ENCODE measurements at places on chromosomes 6 and 20. TPM values are rescaled to one million over a fixed set of nuclear protein-coding genes. Genes with fewer than 3 reads are reported as not detected.

EDEM2 gene
- total RNA-seq: 9.9 TPM

DNA sequence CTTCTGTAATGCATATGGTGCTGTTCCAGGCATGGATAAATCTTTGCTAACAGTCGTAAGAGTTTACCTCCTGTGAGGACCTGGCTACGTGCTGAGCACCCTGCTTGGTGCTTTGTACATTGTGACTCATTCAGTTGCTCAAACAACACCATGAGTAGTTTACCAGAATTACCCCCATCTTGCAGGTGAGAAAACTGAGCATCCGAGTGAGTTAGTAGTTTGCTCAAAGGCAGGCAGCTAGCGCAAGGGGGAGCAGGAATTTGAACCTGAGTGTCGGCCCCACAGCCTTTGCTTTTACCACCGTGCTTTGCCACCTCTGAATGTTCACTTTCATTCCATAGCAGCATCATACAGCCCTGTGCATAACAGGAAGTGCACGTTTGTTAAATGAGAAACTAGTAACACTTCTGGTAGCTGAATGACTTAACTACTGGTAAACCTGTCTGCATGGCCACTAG, 121.9 kb downstream of the MTHFD1L start:
- no peak for DNase-seq

DNA sequence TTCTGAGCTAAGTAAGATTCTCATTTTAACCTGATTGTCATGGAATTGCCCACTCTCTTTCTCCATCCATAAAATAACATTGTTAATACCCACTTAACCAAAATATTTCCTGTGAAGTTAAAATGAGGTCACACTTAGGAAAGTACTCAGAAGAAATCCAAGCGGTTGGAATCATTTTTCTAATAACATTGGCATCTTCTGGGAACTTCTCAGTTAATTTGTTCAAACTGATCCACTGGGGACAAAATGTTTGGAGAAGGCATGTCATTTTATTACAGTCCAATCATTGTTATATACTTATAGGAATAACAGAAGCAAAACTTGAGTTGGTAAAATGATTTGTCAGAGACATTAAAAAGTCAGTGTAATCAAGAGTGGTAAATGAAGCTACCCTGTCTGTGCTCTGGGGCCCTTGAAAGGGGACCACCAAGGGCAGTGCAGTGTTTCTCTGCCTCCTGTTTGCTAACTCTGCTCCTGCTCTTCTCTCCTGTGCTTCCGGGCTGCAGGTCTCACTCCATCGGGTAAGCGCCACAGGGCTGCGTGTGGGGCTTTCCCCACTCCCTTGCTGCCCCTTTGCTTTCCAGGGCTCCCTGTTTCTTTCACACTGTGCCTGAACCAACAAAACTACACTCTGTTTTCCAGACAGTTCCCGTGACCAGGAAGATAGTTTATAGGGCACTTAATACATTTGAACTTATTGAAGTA, 50.1 kb downstream of the HDDC2 start:
- no peak for DNase-seq

UNC93A gene
- total RNA-seq: not detected

GABRR1 gene
- total RNA-seq: 0.20 TPM

- DNase-seq: no peak
These were observed 74.3 kb downstream of the ADGRG6 start for GRCh38 chr6:142376115-142376514.

- DNase-seq: no peak
These were observed 2.9 kb downstream of the MAP7 start for GRCh38 chr6:136547336-136547735.

LY6G5C gene
- total RNA-seq: not detected

PRR18 gene
- not detected for total RNA-seq

- DNase-seq: no peak
These were observed 192.5 kb upstream of the RREB1 start for GRCh38 chr6:6915219-6915618.

GRCh38 chr6:4363656-4364055, 228.3 kb upstream of the ECI2 start:
- no peak for DNase-seq

DNA sequence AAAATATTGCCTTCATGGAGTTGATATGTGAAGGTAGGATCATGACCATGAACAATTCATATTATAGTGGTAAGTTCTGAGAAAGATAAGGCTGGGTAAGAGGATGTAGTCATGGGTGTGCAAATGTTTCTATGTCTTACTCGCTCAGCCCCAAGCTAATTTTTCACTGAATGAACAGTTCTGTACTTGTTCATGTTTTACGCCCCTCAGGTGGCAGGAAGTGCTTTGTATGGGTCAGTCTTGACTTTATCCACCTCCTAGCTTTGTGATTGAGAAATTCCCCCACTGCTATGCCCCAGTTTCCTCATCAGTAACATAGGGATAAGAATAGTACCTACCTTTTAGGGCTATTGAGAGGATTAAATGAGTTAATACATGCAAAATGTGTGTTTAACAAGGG, 148.2 kb upstream of the KCNG1 start:
- no peak for DNase-seq

GRCh38 chr6:54847799-54848597, 1.4 kb downstream of the FAM83B start:
- no peak for DNase-seq

GRCh38 chr6:50608421-50608820, 104.9 kb upstream of the TFAP2D start:
- DNase-seq: no peak

DNA sequence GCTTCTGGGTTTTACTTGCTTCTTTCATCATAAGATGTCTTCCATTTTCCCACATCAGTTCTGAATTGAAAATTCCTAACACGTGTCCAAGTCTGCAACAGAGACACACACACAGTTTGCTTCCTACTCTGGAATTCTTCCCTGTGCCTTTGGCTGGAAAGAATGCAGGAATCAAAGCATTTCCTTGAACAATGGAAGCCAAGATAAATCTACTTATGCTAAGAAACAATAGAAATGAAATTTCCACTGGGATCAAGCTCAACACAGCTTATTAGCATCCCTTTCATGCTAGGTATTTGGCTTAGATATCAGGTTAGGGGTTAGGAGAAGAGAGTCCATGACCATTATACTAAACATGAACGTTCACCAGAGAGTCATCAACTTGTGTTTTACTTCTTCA, 101.1 kb upstream of the SCAF8 start:
- DNase-seq: no peak

DNA sequence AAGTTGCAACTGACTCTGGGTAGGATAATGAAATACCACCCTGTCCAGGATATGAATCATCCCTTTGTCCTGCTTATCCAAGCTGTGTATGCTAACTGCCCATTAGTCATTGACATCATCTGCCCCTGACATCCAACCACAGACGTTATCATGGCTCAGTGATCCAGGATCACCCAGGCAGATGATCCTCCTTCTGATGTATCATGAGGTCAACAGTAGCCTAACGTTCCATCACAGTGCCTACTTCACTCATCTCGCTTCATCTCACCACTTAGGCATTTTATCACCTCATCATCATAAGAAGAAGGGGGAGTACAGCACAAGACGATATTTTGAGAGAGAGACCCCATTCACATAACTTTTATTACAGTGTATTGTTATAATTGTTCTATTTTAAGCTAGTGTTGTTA, 13.4 kb upstream of the BTN3A2 start:
- no peak for DNase-seq

DNA sequence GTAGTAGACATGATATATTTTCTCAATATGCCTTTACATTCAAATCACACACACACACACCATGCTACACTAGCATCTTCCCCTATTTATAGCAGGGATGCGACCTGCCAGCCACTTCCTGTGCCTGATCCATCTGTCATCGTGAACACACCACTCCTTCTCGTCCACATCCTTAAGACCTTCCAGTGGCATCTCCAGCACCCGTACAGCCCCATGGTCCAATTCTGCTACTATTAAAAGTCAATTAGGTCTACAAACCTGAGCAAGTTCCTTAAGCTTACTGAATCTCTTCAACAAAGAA, 54.5 kb downstream of the KIF16B start:
- no peak for DNase-seq

RIMS4 gene
- 0.13 TPM for total RNA-seq

GRCh38 chr6:168634541-168635328, 193.8 kb downstream of the SMOC2 start:
- no peak for DNase-seq

PARD6B gene
- total RNA-seq: 0.72 TPM

DNA sequence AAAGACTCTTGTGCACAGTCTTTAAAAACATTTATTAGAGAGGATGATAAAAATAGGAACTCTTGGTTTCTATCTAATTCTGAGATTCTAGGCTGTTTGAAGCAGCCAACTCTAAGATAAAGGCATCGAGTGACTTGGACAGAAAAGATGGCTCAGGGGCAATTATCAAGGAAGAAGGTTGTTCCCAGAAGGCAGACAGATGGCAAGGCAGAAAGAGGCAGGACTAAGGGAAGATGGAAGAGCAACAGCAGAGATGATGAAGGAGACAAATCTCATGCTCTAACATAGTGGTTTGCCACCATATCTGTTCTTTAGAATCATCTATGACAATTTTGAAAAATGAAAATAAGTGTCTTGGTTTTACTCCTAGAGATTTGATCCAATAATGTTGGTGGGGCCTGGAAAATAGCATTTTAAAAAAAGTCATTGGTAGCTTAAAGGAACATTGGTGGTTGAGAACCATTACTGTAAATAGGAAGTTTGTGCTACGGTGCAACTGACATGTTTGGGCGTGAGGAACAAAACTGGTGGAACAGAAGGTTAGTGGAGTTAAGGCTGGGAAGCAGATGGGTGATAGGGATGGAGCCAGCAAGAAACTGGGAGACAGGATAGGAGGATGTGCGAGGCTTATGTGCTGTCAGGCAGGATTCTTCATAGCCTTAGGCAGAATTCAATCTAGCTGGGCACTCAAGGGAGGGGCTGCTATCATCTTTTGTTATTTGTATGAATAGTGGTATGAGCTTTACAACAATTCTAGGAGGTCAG, 751.1 kb downstream of the DHX35 start:
- no peak for DNase-seq

- DNase-seq: no peak
These were observed 239.8 kb downstream of the PTPRT start for GRCh38 chr20:42949950-42950349.

DNA sequence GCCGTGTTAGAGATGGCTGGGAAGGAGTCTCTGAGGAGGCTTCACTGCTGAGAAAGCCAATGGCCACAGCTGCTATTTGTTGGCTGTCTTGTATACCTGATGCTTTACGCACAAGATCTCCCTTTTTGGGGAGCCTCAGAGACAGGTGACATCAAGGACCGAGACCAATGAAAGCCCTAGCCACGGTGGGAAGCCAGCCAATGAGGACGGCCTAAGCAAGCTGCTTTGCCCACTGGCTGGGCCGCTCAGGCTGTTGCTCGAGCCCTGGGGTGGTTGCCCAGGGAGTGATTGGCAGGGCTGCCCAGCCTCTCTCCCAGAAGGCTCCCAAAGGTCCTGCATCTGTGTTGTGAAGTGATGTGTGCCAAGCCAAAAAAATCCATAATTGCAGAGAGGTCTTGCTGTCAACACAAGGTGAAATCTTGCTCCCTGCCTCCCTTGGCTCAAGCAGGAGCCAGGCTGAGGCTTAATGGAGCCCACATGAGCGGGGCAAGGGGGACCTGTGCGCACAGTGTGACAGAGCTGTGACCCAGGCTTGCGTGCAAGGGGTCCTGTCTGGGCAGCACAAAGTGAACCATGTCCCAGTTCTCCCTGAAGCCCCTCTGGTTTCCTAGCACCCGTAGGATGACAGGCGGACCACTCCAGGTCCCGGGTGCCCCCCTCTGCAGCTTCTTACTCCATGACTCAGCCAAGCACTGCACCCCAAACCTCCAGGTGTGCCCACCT, 4.3 kb downstream of the MMP24OS start:
- no peak for DNase-seq

GRCh38 chr6:11460837-11461661, 76.5 kb upstream of the TMEM170B start:
- DNase-seq: no peak

GRCh38 chr20:54123587-54124180, 50.1 kb downstream of the CYP24A1 start:
- no peak for DNase-seq

WFDC12 gene
- not detected for total RNA-seq

DNA sequence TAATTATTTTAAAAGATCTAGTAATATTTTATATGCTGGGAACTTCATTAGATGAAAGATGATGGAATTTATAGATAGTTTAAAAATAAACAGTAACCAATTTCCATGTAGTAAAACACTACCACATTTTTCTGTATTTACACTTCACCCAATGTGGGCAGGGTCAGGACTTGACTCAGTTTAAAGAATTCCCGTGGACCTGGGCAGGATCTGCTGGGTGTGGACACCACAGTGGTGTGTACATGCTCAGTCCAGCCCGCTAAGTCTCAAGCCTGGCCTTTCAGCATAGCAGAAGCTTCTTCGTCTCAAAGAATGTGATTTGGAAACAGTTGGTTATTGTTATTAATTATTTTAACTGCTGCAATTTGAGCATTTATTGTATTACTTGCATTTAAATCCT, 364.2 kb downstream of the SYNE1 start:
- peak; percentile 62 for DNase-seq

Measured in gastrocnemius medialis (tissue), 4 donors.